Right lung (tissue), 10 donors: ENCODE measurements at places on chromosomes 11 and 22. TPM values are rescaled to one million over a fixed set of nuclear protein-coding genes. Genes with fewer than 3 reads are reported as not detected.

The OR8G1 gene
- polyA plus RNA-seq = not detected

DNA sequence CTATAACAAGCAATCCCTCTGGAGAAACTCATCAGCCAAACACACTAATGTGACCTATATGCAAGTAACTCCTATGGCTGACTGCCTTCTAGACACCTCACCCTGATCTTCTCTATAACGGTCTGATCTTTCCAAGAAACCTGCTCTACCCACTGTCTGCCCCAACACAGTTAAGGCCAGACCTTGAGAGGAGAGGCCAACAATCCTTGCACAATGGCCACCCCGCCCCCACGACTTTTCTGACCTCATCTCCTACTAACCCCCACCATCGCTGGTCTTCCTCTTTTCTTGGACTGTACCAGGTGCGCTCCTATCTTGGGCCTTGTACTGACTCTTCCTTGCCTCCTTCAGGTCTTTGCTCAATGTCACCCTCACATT lies 12.5 kb downstream of the HIRA start:
- DNase-seq = no peak

- no peak for DNase-seq
Observed at GRCh38 chr11:97964332-97965004, 1056.3 kb upstream of the CNTN5 start.

- DNase-seq = no peak
Observed at GRCh38 chr11:12585861-12586260, 88.4 kb upstream of the TEAD1 start.

GRCh38 chr22:47333625-47334024 lies 571.2 kb downstream of the TBC1D22A start:
- DNase-seq = peak; percentile 32

DNA sequence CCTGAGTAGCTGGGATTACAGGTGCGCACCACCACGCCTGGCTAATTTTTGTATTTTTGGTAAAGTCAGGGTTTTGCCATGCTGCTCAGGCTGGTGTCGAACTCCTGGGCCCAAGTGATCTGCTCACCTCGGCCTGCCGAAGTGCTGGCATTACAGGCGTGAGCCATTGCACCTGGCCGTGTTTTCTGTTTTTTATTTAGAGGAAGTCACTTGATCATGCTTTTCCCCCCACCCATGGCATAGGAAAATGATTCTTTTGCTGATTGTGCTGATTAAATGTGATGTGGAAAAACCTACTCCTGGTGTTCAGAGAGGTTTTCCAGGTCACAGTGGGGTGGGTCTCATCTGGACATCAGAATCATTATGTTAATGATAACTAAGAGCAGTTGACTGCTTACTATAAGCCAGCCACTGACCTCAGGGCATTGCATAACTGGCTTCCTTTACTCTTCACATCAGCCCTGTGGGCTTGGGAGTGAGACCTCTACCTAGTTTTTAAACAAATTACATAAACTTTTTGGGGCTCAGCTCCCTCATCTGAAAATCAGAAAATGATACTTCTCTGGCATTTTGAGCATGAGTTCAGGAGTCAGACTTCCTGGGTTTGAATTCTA lies 71.0 kb downstream of the PTPRJ start:
- DNase-seq = no peak
